ENCODE measurements at places on chromosomes 11 and 22. TPM values are rescaled to one million over a fixed set of nuclear protein-coding genes. Genes with fewer than 3 reads are reported as not detected.

- no peaks in the 10 kb centered on the region for H3K27me3 ChIP-seq
- H3K36me3 ChIP-seq: no peaks in the 10 kb centered on the region
- H3K27ac ChIP-seq: no peak overlapping the region
- no peak for DNase-seq
These were observed 167.8 kb upstream of the MTNR1B start for GRCh38 chr11:92801685-92802084.

COPB1 gene
- 95.2 TPM for total RNA-seq

CD248 gene
- total RNA-seq: 24.9 TPM

- no peak for DNase-seq
- no peaks in the 10 kb centered on the region for H3K36me3 ChIP-seq
- peak overlapping the region; percentile 98 for H3K27ac ChIP-seq
- no peaks in the 10 kb centered on the region for H3K27me3 ChIP-seq
- H3K4me3 ChIP-seq: peak overlapping the region; percentile 82
These were observed 396 bp downstream of the CCDC157 start for GRCh38 chr22:30357236-30357570.

GRCh38 chr11:129163714-129164164 lies 28.4 kb downstream of the ARHGAP32 start:
- no peaks in the 10 kb centered on the region for H3K36me3 ChIP-seq
- H3K4me1 ChIP-seq: no peaks in the 10 kb centered on the region
- no peaks in the 10 kb centered on the region for H3K27me3 ChIP-seq
- no peak overlapping the region for H3K4me3 ChIP-seq

All from breast epithelium (tissue), 4 donors.